Chondrocyte (in vitro differentiated cells): ENCODE measurements at places on chromosomes 3 and 15.

DNA sequence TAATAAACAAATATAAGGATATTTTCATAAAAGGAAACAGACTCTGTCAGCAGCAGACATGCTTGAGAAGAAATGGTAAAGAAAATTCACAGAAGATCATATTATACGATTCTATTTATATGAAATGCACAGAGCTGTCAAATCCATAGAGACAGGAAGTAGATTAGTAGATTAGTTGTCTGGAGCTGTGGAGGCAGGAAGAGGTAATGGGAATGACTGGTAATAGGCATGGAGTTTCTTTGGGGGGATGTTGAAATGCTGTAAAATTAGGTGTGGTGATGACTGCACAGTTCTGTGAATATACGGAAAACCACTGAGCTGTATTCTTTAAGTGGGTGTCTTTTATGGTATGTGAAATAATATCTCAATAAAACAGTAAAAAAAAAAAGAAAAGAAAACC is 35.3 kb downstream of the CEP152 start:
- DNase-seq, result no peak

DNA sequence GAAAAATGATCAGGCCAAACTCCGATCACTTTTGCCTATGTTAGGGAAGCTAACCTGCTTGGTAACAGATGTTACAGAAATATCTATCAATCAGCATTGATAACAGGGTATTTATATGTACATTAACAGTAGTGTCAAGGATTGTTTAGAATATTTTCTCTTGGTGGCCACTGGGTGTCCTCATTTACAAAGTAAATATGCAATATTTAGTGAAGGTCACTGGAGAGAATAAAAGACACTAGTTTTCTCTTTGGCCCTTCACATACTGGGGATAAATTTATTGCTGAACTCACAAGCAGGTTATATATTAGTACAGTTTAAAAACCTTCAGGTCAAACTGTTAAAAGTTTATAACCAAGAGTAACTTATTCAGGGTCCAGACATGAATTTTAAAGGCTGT is 69.0 kb downstream of the TIGIT start:
- no peak for DNase-seq

DNA sequence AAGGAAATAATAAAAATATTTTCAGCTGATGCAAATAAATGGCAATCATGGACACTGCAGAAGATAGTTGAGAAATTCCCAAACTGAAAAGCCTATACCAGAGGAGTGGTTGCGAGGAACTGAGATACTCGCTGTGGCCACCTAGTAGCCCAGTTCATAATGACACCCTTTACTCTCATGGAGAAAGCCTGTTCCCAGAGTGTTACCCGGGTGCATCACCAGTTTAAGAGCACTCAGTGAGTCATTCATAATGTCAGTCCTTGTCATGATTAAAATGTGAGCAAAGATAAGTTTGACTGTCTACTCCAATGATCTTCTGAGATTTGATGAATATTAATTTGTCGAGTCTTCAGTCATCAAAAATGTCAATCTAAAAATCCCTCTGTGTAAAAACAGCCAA is 138.4 kb upstream of the LRRC3B start:
- DNase-seq, result no peak

GRCh38 chr3:137026701-137027100 is 68.9 kb downstream of the IL20RB start:
- no peak for DNase-seq

GRCh38 chr3:13519006-13519791 is 29.7 kb upstream of the FBLN2 start:
- DNase-seq, result no peak

- DNase-seq, result no peak
Observed at GRCh38 chr15:72345806-72346205, 25.8 kb upstream of the CELF6 start.

- no peak for DNase-seq
Observed at GRCh38 chr15:85388566-85389305, 8.3 kb downstream of the AKAP13 start.
